ENCODE measurements at places on chromosomes 4 and X.

DNA sequence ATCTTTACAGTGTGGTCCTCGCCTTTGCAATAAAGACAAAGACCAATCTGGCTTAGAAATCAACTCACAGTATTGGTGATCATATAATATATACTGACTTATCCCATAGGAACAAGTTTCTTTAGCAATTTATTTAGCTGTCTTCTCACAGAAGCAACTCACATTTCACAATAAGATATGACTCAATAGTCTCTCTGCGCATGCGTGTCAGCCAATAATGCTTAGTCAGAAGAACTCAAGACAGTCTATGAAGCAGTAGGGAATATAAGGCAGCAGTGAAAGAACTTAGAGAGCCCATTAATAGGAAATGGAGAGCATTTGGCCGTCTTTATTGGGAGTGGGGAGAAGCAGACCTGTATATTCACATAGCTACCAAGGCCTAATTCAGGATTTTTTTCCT, 216.7 kb downstream of the IL13RA2 start:
- DNase-seq: peak; percentile 12

DNA sequence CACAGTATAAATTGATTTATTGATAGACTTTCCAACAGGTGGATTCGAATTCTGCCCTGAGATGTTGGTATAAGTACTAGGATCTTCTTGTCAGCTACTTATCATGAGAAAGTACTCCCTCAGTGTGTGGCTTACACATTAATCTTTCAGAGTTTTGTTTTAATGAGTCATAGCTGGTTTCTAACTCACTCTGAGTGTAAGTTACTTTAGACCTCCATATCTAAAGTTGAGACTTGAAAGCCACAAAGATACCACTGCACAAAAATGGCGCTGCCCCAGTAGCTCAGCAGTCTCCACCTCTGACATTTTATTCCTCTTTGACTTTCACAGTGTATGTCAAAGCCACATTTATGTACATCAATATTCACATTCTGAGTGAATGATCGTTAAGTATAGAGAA, 318.5 kb downstream of the ARAP2 start:
- no peak for DNase-seq

- DNase-seq: peak; percentile 68
Observed at GRCh38 chr4:26753617-26754016, 107.0 kb upstream of the STIM2 start.

GRCh38 chrX:149003863-149004660, 501.0 kb downstream of the IDS start:
- no peak for DNase-seq

DNA sequence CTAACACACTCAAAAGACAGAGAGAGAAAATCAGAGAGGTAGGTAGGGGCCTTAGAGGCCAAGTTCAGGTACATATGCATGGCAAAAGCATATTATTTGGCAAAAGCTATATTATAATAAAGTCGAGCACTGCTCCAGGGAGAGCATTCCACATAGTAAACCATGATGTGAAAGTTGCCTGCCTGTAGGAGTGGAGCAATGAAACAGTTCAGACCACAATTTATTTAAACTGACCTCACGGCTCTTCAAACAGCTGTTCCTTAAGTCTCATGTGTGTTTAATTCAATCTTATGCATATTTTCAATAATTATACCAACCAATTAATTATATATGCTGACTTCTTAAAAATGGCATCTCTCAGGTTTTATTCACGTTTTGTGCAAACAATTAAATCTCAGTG, 3.3 kb downstream of the RFC1 start:
- DNase-seq: peak; percentile 88

- DNase-seq: no peak
Observed at GRCh38 chrX:68061206-68061535, 372.1 kb downstream of the OPHN1 start.

DNA sequence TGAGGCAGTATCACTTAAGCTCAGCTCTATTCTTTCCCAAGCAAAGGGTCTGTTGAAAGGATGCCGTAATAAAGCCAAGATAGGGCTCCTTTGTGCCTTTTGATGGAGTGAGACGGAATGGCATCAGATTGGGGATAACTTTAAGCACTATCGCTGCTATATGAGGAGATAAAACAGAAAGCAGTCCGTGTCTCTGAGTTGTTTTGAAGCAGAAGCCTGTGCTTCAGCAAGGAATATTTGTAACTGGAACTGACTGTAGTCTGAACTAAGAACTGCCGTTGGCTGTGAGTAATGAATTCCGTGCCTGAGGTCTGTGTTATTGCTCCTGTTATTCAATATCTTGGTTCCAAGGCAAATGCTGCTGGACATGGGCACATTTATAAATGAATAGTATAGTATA, 297.4 kb downstream of the ANKRD50 start:
- DNase-seq: peak; percentile 66

GRCh38 chr4:52573551-52573950, 85.5 kb downstream of the USP46 start:
- peak; percentile 15 for DNase-seq

GRCh38 chr4:156764145-156764544, 207.5 kb downstream of the PDGFC start:
- no peak for DNase-seq

DNA sequence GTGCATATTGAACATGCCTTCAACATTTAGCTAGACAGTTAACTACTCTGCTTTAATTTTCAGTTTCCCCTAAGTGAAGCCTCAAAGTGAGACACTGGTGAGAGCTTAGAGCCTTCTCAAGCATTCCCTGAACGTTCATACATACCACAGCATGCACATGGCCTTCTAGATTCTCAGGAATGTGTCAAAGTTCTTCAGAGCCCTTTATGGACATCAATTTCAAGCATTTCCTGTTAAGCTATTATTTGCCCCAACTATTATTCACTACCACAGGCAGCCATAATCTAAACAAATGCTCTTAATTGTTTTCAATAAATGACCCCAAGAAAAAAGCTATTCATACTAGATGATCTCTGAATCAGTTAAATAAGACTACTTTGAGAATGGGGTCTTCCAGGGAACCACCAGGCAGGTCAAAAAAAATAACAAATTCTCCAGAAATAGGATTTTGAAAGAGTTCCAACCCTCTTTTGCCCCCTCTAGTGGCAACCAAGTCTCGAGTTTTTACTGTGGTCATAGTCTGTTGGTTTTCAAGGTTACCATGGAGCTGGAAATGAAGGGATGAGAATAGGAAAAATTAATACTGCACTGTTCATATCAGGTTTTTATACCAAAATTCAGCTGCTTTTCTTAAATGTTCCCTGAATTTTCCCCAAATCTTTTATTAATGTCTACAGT, 235.4 kb downstream of the RAB28 start:
- peak; percentile 6 for DNase-seq

DNA sequence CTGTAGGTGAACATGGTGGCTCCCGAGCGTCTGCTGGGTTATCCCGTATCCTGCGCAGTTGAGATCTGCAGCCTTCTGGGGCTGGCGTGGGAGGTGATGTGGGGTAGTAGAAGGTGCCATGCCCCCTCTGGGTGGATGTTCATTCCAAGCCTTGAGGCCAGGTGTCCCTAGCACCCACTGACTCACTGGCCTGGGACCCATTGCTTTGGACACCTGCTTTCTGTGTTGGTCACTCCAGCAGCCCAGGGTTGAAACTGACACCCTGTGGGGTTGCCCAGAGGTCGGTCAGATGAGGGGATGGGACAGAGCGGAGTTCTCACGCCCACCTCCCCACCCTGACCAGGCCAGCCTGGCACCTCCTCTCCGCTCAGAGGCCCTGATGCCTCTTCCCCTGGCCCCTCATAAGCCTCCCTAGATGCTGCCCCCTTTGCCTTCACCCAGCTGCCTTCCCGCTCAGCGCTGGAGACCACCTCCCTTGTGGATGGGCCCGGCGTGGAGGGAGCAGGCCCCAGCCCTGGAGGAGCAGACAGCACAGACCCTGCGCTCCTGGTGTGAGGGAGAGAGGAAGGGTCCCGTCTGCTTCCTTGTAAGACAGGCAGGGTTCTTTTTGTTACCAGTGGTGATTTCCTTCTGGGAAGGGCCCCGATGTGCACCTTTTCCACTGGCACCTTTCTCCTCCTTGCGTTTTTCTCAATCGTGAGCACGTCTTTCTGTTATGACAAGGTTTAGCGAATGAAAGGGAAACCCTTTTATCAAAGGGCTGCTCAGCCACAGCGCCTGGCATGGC, 2.0 kb downstream of the DOK7 start:
- DNase-seq: no peak

- no peak for DNase-seq
Observed at GRCh38 chr4:185881430-185881829, 69.4 kb upstream of the SORBS2 start.

GRCh38 chrX:63128509-63128908, 222.6 kb downstream of the SPIN4 start:
- DNase-seq: peak; percentile 9

GRCh38 chr4:153439831-153440230, 26.3 kb upstream of the TMEM131L start:
- DNase-seq: no peak

- peak; percentile 51 for DNase-seq
Observed at GRCh38 chr4:128347930-128348660, 60.5 kb upstream of the PGRMC2 start.

DNA sequence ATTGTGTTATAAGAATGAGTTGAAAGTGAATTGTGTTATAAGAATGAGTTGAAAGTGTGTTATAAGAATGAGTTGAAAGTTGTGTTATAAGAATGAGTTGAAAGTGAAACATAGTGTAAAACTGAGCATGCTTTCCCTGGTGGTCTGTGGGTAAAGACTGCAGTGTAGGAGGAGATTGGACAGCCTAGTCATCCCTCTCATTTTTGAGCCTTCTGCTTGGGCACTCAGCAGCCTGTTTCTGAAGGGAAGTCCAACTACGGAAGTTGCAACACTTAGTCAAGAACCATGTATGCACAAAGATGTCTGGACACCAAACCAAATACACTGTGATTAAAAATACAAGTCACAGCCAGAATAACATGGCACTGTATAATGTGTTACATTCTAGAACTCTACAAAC, 72.6 kb downstream of the ANK2 start:
- no peak for DNase-seq

DNA sequence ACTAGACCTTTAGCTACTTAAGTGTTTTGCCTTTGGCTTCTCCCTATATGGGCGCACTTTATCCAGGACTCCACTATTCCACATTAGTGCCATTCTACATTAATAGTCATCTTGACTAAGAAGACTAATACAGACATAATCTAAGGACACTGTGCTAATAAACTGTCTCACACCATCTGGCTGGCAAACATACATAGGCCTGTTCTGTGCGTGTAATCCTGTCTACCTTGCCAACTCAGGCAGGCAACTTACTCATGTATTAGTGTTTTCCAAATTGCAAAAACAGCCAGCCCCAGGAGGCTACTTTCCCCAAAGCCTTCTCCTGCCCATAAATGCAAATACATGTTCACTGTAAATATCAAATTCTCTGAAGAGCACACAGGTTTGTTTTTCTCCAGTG, 587.3 kb downstream of the TMA16 start:
- DNase-seq: no peak

DNA sequence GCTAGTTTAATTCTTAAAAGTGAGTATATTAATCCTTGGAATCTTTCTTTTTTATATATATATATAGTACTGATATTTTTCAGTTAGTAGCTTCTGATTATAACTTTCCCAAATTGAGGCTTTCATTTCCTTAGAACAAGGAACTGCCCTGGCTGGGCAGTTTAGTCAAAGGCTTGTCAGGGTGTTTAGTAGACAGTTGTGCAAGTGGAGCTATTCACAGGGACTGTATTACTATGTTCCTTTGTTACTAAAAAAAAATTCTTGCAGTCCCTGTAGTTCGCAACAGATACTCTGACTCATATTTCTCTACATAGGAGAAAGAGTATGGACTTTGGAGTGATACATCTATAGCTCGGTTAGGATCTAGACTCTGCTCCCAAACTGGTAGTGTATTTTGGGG, 20.8 kb downstream of the USO1 start:
- peak; percentile 85 for DNase-seq

GRCh38 chr4:76726176-76726575, 171.8 kb downstream of the SOWAHB start:
- DNase-seq: peak; percentile 58

DNA sequence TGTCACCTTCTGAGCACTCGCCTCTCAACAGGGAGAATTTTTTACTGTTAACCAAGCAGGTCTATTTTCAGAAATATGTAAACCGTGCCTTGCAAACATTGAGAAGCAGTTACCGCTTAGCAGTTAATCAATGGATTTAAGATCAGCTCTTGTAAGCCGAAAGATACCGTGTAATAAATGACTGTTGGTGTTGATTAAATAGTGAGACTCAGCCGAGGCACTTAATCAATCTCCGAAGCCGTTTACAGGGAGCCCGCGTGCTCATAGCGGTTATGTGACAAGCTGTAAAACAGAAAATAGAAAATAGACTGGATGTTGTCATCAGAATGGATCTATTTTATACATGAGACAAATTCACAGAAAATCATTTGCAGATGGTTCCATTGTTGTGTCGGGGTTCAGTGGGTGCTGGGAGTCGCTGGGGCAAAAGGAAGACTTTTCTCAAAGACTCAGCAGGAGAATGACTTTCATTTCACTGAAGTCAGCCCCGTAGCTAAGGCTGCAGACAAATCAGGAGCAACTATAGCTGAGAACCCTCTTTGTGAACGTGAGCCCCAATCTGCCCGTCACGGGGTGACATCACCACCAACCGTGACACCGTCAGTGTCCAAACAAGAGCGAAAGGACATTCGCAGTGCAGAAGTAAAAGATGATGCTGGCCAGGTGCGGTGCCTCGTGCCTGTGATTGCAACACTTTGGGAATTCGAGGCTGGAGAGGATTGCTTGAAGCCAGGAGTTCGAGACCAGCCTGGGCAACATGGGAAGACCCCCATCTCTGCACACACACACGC, 275.3 kb downstream of the CRLF2 start:
- DNase-seq: no peak

DNA sequence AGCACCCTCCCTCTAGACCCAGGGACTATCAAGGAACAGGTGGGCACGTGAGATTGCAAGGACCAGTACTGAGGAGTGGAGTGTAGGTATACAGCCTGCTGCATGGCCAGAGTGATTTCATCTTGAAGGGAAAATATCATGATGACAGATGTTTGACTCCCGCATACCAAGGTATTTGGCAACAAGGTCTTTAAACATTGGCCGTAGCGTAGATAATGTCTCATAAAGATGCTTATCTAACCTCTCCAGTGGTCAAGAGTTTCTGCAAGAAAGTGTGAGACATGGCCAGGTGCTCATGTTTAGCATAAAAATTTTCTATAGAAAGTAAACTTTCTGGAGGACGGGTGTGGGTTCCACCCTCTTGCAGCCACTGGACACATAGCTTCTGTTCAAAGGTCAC, 18.7 kb upstream of the ZNF630 start:
- DNase-seq: no peak

Data from IMR-90 (cell line).